ENCODE measurements at places on chromosomes 6 and 20.

- no peak for DNase-seq
These were observed 5.3 kb downstream of the ARFGEF2 start for GRCh38 chr20:48926821-48927220.

GRCh38 chr6:166612471-166612881, 14.6 kb downstream of the RPS6KA2 start:
- DNase-seq, result no peak

- no peak for DNase-seq
These were observed 24.7 kb downstream of the GFOD1 start for GRCh38 chr6:13462458-13463327.

GRCh38 chr6:84379142-84379541, 151.7 kb upstream of the CEP162 start:
- DNase-seq, result no peak

GRCh38 chr20:63967330-63968135, 2.2 kb downstream of the ZNF512B start:
- DNase-seq, result no peak

GRCh38 chr20:54456423-54456822, 19.0 kb upstream of the DOK5 start:
- DNase-seq, result no peak

DNA sequence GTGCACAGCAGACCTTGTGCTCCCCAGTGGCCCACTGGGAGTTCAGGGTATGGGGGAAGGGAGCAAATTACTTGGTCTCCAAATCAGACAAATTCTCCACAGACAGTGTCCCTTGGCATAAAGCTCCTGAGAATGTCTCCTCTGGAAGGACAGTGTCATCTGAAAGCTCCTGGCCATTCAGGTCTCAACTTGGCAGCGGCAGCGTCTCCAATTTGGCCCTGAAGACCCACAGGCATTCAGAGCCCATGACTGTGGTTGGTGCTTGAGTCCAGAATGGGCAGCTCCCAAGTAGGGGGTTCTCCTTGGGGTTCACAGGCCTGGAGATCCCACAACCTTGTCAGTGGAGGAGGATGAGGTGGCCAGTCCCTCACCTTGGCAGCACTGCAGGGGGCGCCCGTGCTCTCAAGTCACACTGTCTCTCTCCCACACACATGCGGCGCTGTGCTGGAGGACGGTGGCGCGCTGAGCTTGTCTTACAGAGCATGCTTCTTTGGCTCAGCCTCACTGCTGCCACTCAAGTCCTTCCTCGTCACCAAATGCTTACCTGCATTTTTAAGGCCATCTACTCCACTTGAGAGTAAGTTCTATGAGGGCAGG, 20.7 kb downstream of the DYNLRB1 start:
- no peak for DNase-seq

GRCh38 chr20:17998446-17998845, 29.6 kb downstream of the MGME1 start:
- no peak for DNase-seq

- DNase-seq, result no peak
These were observed 30.5 kb upstream of the SLCO4A1 start for GRCh38 chr20:62611819-62612218.

- DNase-seq, result no peak
These were observed 45.5 kb downstream of the MRPL14 start for GRCh38 chr6:44081753-44082152.

GRCh38 chr6:52262620-52263344, 18.5 kb upstream of the IL17F start:
- no peak for DNase-seq

- no peak for DNase-seq
These were observed 195.2 kb upstream of the CDH4 start for GRCh38 chr20:61056627-61057442.

- DNase-seq, result no peak
These were observed 3.5 kb upstream of the SNAI1 start for GRCh38 chr20:49979030-49979832.

- DNase-seq, result no peak
These were observed 391 bp downstream of the ADGRF1 start for GRCh38 chr6:47041741-47042140.

DNA sequence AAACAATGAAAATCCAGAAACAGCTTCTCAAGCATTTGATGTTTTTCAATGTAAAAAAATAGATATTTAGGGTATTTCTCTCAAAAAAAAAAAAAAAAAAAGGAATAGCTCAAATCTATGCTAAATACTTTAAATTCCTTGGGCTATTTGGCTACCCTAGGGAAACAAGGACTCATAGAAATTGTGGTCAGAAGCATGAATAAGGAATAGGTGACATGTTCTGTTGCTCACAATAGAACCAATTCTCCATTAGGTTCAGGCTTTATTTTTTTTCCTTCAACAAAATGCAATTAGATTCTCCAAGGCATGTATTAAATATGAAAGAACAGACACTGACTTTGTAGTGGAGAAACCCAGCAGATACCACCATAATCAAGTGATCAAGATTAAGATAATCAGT, 904.3 kb upstream of the FLRT3 start:
- no peak for DNase-seq

- DNase-seq, result no peak
These were observed 11.5 kb downstream of the ITPR3 start for GRCh38 chr6:33632558-33633039.

DNA sequence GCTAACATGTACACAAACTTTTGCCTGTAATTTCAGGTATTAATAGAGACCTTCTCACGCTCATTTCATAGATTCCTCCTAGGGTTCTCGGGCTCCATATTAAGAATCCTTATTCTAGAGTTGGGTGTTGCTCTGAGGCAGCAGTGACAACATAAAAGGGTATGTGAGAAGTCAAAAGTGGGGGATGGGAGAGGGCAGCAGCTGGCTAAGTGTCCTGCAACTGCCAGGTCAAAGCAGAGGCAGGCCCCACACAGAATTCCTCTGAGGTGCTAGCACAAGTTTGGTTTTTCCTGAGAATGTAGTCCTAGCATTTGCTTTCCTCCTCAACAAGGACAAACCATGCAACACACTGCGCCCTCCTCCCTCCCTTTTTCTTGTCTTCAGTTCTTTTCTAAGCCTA, 4.6 kb downstream of the NSFL1C start:
- DNase-seq, result no peak

DNA sequence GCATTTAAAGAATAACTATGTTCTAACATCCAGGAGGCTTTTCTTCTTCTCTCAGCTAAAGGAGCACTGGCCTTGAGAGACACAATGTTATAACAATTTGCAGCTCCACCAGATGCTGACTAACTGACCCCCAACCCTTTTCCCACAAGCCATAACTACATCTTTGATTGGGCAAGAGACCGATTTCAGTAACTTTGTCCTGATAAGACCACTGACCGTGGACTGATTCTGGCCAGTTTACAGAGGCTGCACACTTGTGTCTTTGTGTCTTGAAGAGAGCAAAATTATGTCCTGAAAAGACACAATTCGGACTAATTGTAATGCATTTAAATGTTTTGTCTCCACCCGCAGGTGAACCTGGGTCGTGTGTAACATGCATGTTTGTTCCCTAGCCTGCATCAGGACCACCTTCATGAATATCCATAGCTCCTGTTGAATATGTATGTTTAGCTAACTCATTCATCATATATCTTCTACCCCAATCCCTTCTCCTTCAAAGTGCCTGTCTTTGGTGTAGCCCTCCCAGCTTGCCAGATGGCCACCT, 22.3 kb downstream of the ABRACL start:
- DNase-seq, result no peak

DNA sequence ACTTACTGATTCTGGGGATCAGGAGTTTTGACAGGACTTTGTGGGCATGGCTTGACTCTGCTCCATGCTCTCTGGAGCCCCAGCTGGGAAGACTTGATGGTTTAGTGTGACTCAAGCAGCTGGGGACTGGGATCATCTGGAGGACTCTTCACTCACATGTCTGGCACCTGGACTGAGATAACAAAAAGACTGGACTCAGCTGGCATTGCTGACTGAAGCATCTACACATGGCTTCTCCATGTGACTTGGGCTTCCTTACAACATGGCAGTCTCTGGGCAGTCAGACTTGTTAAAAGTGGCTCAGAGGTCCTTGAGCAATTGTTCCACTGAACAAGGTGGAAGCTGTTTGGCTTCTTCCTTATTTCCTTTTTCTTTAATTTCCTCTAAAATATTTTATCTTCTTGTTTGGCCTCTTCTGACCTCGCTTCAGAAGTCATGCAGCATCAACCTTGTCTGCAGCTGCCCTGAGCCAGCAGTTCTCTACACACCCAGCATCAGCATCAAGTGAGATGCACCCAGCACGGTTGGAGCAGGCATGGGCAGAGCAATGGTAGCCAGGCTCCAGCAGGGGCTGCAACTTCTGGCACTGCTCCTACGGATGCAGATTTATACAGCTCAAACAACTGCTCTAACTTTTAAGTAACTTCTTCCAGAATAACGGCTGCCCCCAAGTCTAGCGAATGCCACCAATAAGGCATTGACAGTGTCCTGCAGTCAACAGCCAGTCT, 5.6 kb upstream of the HM13 start:
- DNase-seq, result no peak

DNA sequence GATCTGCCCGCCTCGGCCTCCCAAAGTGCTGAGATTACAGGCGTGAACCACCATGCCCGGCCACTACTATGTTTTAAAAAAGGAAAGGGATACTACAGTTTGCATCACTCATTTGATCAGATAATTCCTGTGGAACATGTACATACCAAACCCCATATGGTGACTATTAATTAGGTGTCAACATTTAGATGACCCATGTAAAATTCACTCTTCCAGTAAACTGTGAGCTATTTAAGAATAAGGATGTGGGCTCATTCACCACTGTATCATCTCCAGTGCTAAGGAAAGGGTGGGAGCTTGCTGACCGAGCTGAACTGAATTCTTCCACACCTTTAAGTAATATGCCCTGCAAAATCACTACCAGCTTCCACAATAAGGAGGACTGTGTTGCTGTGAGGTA, 127.5 kb downstream of the BTBD9 start:
- DNase-seq, result no peak

GRCh38 chr20:36562724-36563123, 10.7 kb upstream of the TGIF2 start:
- DNase-seq, result no peak

DNA sequence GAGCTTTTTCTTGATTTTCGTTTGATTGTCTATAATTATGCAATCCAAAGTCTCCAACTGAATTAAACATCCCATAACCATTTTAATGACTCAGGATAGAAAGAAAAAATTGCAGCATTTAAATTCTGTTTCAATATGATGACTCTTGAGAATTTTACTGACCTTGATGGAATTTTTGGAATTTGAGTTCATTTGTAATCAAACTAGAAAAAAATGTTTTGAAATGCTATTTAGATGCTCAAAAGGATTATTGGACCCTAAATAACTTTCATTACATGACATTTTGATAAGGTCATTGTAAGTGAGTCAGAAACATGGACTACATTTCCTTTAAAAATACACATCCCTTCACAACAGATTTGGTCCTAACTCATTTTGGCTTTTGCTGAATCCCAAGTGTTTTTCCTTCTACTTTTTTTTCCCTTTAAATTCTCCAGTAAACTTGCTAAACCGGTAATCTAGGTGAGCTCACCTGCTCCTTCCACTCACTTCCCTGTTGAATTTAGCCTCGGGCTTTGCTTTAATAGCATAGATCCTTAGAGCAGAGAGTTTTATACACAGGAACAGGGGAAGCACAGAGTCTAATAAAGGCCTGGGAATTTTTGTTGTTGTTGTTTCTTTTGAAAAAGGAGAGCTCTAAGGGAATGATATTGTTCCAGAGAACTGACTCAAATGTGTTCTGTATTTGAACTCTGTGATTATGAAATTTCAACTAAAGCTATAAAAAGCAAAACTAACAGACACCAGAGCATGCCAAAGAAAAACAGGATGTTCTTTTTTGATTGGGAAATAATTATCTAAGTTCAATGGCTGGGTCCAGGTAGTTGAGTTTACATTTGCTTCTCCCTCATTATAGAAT, 1088.2 kb upstream of the CITED2 start:
- DNase-seq, result peak; percentile 26

DNA sequence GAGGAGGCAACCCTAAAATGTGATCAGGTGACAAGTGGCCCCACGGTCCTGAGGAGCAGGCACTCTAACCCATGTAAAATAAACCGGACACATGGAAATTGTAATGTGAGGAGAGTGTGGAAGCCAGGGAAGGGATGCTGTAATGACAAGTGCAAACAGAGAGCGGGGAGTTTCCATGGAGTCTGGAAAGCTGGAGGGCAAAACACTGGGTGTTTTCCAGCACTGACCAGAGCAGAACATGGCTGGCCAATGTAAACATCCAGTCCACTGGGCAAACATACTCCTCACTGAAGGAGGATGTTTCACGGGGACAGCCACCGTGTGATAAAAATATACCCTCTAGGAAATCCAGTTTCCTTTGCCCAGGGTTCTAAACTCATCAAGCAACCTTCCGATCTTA, 219.0 kb upstream of the JARID2 start:
- peak; percentile 85 for DNase-seq

DNA sequence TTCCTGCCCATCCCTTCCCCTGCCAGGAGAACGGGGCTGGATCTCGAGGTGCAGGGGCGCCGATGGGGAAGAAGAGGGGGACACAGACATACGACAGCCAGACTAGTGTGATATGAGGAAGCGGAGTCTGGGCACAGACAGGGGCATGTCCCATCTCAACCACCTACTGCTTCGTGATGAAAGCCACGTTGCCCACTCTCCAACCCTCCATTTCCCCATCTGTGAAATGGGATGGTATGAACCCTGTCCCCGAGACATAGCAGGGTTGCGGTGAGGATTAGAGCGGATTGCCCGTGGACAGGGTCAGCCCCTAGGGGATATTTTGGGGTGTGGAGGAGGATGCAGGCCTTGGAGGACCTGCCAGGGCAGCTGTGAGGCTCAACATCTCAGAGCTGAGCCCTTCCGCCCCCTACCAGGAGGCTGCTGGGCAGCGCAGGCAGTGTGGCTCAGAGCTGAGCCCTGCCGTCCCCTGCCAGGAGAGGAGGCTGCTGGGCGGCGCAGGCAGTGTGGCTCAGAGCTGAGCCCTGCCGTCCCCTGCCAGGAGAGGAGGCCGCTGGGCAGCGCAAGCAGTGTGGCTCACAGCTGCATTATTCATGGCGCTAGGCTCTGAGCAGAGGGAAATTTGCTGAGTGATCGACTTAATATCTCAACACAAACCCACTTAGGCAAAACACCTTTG, 71.7 kb downstream of the GRM4 start:
- no peak for DNase-seq

- DNase-seq, result no peak
These were observed 298.0 kb downstream of the QKI start for GRCh38 chr6:163712566-163712961.

DNA sequence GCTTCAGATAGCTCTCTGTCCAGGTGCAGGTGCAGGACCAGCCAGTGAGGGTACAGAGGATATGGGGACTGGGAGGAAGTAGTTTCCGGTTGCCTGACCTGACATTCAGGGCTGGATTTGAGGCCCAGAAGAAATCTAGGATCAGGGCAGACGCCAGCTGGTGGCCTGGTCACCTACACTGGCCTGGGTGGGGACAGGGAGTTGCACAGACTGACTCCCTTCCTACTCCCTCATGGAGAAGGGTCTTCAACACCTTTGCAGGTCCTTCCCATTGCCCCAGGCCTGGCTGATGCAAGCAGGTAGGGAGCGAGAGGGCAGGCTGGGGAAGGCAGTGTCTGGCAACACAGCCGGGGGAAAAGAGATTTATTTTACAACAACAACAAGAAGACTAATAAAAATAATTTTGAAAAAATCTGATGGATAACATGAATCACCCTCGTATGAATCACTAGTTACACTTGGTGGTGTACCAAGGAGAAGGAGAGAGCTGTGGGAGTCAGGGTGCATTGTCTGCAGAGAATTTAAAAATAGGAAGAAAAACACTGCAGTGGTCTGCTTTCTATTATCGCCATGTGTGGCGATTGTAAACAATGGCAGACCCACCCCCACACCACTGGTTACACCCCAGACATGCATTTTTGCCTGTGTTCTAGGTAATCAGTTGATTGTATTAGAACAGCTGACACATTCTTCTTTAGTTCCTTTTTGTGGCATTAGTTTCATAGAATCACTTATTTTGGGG, 62.3 kb upstream of the SNX9 start:
- no peak for DNase-seq
